ENCODE measurements at places on chromosomes 2 and 18. TPM values are rescaled to one million over a fixed set of nuclear protein-coding genes. Genes with fewer than 3 reads are reported as not detected.

GRCh38 chr2:179927041-179927440, 65.6 kb upstream of the ZNF385B start:
- no peak for DNase-seq

DNA sequence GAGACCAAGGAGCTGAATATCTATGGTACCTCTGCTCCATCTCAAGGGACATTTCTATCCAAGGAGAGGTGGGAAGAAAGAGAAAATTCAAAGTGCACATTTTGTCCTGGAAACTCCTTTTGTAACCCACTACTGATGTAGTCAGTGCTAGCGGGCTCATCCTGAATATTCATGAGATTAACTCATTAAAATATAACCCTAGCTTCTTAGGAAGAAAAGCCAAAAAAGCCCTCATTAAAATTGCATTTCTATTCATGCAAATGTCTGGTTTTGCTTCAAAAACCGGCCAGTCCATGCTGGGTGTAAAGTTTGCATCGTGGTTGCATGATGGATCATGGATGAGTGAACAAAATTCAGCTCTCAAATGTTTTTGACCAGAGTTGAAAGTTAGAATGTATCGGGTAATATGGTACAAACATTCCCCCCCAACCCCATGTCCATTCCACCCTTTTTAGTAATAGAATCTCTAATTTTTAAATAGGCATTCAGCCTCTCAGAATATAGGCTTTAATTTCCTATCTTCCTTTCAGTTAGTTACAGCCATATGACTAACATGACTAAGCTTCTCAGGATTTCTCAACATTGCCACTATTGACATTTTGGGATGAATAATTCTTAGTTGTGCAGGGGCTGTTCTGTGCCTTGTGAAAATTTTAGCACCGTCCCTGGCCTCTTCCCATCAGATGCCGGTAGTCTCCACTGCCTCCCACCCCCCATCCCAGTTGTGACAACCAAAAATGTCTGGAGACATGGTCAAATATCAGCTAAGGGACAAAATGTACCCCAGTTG, 104.2 kb upstream of the RND3 start:
- peak; percentile 79 for DNase-seq

DNA sequence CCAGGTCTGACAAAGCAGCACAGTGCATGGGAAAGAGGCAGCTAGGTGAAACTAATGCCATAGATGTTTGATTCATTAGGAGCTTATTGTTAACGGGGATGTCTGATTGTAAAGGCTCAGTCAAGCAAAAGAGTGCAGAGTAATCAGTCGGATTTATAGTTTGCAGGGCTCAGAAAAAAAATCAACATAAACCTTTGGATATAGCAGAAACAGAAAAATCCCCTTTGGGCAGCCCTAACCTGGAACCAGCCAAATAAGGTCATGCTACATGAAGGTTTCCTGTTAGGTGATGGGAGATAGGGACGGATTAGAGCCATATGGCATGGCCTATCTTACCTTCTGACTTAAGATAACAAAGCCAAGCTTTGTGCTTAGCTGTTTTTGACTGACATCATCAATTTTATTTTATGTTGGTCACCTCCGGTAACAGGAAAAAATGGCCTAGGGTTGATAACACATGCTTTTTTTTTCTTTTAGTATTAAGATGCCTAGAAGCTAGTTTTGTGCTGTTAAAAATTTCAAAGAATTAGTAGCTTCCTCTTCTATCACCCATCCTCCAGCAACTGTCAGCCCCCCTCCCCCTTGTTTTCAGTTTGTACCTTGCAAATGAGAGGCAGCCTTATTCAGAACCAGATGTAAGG, 60.7 kb upstream of the ZEB2 start:
- no peak for DNase-seq

DNA sequence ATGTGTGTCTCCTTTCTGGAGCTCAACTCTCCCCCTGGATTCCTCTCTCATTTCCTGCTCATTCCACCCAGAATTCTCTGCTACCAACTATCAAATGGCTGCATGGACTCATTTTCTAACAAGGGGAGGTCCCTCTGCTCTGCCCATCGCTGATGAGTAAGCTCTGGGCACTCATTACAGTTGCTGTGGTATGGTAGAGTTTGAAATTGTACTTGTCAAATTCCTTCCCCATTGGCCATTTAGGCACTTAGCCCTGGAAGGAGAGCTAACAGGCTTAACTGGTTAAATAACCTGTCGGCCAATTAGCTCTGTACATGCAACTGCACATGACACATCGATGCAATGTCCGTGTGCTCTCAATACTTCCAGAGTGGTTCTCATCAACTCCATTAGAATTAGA, 20.4 kb downstream of the COL6A3 start:
- peak; percentile 42 for DNase-seq

CAPN14 gene
- under 0.01 TPM for total RNA-seq

TLX2 gene
- not detected for total RNA-seq

TUBA4A gene
- 26.1 TPM for total RNA-seq

All from IMR-90 (cell line).